ENCODE measurements at places on chromosomes 13 and 19.

DNA sequence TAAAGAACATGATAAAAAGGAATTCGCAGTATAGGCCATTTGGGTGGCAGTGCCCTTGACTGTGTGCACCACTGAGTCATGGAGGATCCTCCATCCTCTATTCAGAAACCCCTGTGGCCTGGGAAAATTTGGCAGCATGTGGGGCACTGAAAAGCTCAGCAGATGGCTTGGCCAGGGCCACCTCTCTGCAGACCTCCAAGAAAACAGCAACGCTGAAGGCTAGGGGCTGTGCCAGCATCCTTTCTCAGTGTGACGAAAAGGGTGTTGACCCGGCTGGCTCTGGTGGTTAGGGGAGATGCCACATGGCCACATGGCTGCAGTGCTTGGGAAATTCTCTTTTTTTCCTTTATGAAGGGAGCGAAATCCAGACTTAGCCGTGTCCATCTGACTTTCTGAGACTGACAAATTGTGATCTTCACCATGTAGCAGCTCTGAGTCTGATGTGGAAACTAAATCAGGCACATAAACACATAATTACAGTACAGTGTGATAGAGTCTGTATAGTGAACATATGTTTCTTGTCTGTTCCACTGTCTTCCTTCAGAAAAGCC, 178.0 kb downstream of the KCTD12 start:
- DNase-seq, result no peak

GRCh38 chr19:17747205-17748098, 3.8 kb upstream of the FCHO1 start:
- peak; percentile 98 for DNase-seq

GRCh38 chr13:108220041-108220440, 1.8 kb downstream of the ABHD13 start:
- DNase-seq, result peak; percentile 25

GRCh38 chr13:100212904-100213553, 124.1 kb downstream of the PCCA start:
- DNase-seq, result peak; percentile 6

DNA sequence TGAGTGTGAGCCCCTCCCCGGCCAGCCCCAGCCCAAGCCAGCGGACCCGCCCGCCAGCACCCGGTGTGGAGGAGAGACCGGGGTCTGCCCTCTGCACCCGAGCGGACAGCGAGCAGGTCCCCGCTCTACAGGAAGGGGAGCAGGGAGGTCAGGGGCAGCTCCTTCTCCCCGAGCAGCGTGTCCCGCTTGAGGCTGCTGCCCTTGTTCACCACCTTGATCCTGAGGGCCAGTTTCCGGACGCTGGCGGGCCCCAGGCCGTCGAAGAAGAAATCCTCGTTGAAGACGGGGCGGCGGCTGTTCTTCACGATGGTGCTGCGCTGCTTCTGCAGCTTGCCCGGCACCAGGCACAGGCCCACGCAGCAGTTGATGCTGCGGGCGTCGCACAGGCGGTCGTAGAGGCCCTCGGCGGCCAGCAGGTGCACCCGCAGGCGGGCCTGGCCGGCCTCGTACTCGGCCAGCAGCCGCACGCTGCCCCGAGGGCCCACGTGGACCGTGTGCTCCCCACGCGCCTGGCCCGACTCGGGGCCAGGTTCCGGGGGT, 1.9 kb downstream of the C2CD4C start:
- DNase-seq, result no peak

- DNase-seq, result no peak
These were observed 755 bp downstream of the SERTM1 start for GRCh38 chr13:36674337-36675212.

DNA sequence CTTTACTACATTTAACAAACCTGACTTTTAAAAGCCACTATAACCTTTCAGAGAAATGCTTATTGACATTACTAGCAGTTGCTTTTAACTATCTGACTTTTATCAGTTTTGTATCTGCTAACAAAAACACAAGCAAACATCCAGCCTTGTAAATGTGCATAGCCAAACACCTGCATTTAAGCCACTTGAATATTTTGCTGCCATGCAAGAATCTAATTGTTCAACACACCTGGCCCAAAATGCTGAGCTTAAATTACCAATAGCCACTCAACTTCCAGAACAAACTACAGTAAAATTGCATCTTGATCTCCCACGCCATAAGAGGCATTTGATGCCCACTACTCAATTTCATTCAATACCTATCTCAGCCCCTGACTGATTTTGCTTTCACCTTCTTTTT, 9.3 kb downstream of the ZIC5 start:
- no peak for DNase-seq

DNA sequence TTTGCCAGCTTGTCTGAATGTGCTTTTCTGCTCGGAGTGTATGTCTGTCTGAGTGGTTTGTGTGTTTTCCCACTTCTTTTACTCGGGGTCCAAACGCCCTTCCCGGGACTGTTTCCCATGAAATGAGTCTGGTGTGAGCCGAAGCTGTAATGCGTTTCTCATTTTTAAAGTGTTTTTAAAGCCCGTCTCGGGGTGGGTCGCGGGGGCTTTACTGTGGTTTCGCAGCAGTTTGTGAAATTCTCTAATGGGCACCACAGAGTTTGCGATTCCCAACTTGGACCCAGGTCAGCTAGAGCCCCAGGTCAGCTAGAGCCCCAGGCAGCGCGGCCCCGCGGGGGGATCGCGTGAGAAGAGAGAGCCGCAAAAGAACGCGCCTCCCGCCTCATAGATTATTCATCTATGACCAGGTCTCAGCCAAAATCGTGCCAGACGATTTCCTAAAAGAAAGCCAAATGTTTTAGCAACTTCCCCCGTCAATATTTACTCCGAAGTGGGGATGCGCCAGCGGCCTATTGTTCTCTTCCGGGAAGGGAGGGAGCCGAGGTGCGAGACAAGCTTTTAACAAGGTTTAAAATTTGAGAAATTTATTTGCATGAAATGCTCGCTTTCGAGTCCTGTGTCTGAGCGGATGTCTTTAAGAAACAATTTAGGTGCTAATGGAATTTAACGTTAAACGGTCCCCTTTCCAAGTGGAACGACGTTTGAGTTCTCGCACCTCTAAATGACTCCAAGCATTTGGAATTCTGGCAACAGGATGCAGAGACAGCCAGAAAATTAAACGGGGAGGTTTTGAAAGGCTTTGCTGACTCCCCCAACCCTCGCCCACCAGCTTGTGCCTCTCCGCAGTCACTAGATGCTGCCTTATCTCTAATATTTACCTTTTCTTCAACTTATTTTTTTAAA, 2.2 kb downstream of the ZIC2 start:
- peak; percentile 11 for DNase-seq
